ENCODE measurements at places on chromosomes 16 and 17. TPM values are rescaled to one million over a fixed set of nuclear protein-coding genes. Genes with fewer than 3 reads are reported as not detected.

Gene NTN3
- not detected for total RNA-seq

Gene KRT33B
- total RNA-seq = not detected

Gene CCDC102A
- 3.7 TPM for total RNA-seq

Gene TBC1D3C
- not detected for total RNA-seq

Gene SHISA9
- not detected for total RNA-seq

Gene KRTAP4-4
- not detected for total RNA-seq

Gene SYNRG
- 32.7 TPM for total RNA-seq

Gene NPIPB9
- total RNA-seq = not detected

Gene PPM1E
- 0.45 TPM for total RNA-seq

Gene SLC13A2
- total RNA-seq = not detected

Gene PARD6A
- total RNA-seq = 2.2 TPM

Gene C17orf78
- not detected for total RNA-seq

Gene PIK3R5
- 2.4 TPM for total RNA-seq

Gene CD300H
- total RNA-seq = not detected

Gene CCL14
- total RNA-seq = 6.4 TPM

Gene PLA2G10
- total RNA-seq = not detected

Gene SYT17
- total RNA-seq = 1.3 TPM

Gene HS3ST3A1
- 0.53 TPM for total RNA-seq

Gene SLC47A1
- 7.1 TPM for total RNA-seq

Gene ALDH3A1
- total RNA-seq = not detected

Gene BEAN1
- 1.2 TPM for total RNA-seq

Gene CPHXL2
- not detected for total RNA-seq

Gene JPH3
- 0.10 TPM for total RNA-seq

- peak; percentile 33 for DNase-seq
Measured at GRCh38 chr16:67447508-67448076, 16.7 kb downstream of the HSD11B2 start.

GRCh38 chr16:14641926-14642325, 9.2 kb downstream of the BFAR start:
- DNase-seq = no peak

DNA sequence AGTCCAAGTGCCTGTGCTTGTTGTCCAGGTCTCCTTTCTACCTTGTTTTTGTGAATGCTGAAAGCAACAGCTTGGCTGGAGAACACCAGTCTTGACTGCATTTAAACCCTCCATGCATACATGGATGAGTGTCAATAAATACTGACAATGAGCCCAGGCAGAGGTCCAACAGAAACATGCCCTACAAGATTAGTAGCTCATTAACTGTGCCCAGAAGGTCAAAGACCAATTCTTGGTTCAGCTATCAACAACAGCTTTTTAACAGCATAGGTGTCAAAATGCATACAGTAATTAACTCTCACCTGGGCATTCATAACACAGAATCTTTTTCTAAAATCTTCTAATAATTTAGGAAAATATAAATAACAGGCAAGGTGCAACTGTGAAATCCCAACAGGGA, 63.2 kb downstream of the N4BP1 start:
- no peak for DNase-seq

GRCh38 chr16:57203451-57203850, 17.3 kb downstream of the RSPRY1 start:
- no peak for DNase-seq

- no peak for DNase-seq
Measured at GRCh38 chr17:14156689-14157088, 80.0 kb downstream of the CDRT15 start.

DNA sequence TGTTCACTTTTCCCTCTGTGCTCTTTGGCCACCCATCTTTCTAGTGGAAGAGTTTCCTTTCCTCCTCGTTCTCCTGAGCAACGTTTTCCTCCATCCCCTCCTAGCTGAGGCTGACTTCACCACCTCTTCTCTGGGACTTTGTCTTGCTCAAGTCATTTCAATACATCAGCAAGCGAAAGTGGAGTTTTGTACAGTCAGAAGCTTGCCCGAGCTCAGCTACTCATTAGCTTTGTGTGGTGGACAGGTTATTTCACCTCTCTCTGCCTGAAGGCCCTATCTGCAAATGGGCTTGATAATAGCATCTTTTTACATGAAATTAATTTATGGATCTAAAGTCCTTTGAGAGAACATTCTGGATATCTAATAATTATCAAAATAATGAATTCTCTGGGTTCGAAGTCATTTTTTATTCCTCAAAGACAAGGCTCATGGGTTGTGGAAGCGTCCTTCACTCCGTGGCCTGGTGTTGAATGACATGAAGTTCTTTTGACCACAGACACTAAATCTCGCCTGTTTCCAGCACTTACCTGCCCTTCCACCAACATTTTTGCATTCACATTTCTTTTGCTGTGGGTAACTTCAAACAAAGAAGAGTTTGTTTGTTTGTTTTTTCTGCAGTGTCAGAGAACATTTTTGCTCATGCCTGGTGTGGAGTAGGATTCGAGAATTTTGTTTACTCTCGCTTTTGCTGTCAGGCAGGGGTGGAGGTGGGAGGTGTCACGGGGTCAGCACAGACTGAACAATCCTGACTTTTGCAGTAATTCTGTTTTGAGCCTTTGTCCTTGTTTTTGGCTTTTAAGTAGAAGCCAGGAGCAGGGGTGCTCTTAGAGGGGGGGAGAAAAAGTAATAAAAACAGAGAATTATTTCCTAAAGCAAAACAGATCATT, 155.0 kb upstream of the CACNG5 start:
- no peak for DNase-seq

GRCh38 chr17:13074026-13074425, 56.2 kb upstream of the ELAC2 start:
- DNase-seq = no peak

DNA sequence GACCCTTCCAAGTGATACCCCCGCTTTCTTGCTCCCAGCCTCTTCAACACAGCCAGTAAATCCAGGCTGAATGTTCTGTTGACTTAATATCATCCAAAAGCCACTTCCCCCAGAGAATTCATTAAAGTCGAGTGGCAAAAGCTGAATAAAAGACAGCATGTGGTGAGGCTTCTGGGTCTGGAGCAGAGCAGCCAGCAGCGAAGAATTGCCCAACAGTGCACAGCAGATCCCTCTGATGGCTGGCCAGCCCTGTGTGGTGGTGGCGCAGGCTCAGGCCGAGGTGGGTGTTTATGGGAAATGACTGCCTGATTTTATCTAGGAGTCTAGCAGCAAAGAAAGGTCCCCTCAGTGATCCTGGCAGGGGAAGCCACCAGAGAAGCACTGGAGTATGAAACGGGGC, 30.3 kb upstream of the RCVRN start:
- peak; percentile 50 for DNase-seq

GRCh38 chr17:47810200-47810821, 11.3 kb downstream of the OSBPL7 start:
- DNase-seq = no peak

GRCh38 chr17:55585629-55586028, 74.4 kb upstream of the SMIM36 start:
- no peak for DNase-seq

DNA sequence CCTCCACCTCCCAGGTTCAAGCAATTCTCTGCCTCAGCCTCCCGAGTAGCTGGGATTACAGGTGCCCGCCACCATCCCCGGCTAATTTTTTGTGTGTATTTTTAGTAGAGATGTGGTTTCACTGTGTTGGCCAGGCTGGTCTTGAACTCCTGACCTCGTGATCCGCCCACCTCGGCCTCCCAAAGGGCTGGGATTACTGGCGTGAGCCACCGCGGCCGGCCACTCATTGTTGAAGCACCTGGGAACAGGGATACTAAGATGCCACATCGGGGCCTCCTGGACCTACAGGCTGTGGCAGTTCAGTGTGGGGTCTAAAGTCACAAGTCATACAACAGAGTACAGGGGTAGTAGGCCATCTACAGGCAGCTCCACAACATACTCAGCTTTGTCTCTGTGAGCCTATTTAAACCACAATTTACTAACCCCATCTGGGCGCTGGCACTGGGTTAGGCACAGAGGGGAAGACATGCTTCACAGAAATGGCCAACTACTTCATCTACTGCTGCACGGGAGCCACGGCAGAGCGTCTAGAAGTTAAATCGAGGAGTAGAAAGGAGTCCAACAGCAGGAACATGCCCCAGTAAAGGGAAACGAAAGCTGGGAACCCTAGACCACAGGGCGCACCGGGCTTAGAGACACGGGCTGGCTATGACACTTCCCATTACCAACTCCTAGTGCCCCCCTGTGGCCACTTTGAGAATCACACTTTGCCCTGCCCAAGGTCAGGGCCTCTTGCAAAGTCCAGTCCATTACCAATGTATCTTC, 4.3 kb downstream of the VAMP2 start:
- DNase-seq = peak; percentile 91

DNA sequence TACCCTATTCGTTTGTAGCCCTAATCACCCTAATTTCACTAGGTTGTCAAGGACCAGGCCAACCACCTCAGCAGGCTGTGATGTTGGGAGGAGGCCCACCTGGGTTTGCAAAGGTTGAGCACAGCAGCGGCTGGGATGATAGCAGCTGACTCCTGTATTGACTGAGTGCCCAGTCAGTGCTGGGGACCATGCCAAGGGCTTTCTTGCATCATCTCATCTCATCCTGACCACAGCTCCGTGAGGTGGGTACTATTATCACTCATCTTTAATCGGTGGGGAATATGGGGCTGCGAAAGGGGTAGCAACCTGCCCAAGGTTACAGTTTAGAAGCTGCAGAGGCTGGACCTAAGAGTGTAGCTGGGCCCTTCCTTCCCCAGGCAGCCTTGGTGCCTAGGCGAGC, 11.7 kb downstream of the ATPAF2 start:
- DNase-seq = no peak

DNA sequence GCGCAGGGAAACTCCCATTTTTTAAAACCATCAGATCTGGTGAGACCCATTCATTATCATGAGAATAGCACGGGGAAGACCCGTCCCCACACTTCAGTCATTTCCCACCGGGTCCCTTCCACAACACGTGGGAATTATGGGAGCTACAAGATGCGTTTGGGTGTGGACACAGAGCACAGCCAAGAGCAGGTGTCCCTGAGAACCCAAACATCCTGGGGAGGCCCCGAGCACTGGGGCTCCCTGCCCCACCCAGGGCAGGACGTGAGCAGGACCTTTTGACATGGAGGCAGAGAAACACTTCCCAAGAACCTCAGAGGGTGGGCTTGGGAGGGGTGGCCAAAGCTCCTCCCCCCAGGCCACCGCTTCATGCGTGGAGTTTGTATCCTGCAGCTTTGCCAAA, 89.9 kb upstream of the DNAH17 start:
- DNase-seq = no peak

GRCh38 chr17:42361781-42362186, 26.5 kb downstream of the STAT3 start:
- no peak for DNase-seq

- no peak for DNase-seq
Measured at GRCh38 chr16:56382901-56383355, 42.4 kb downstream of the AMFR start.

DNA sequence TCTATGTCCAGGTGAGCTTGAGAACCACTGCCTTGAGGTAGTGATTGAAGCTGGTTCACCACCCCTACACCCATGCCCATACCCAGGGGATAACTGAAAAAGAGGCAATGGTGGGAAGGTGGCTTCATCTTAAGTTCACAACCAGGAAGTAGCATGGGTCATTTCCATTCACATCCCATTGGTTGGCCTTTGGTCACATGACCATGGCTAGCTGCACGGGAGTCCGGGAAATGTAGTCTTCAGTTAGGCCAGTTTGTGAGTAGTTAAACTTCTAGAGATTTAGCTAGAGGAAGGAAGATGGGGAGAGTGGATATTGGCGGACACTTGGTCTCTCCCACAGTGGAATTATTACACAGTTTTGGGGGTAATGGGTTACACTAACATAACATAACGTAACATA, 92.9 kb downstream of the RGS9 start:
- DNase-seq = no peak
